Dermis microvascular lymphatic vessel endothelial cell (primary cell): ENCODE measurements at places on chromosomes 2 and 18. TPM values are rescaled to one million over a fixed set of nuclear protein-coding genes. Genes with fewer than 3 reads are reported as not detected.

Gene PNPT1
- total RNA-seq, result 16.0 and 16.2 TPM in 2 replicates

DNA sequence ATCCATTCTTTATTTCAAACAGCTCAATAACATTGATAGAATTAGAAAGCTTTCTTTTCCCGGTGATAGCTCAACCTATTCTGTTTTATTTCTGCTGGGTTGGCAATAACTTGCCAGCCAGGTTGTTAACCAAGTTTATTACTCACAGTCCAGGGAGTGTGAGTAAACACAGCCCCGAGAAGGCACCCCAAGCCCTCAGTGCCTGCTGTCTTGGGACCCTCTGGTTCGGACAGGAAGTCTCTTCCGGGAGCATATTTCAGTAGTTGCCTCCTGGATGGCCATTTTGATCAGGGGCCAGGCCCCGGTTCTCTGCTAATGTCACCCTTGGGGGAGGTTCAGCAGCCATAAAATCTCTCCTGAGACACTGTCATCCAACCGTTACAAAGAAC is 176.8 kb downstream of the INO80D start:
- no peak for DNase-seq

DNA sequence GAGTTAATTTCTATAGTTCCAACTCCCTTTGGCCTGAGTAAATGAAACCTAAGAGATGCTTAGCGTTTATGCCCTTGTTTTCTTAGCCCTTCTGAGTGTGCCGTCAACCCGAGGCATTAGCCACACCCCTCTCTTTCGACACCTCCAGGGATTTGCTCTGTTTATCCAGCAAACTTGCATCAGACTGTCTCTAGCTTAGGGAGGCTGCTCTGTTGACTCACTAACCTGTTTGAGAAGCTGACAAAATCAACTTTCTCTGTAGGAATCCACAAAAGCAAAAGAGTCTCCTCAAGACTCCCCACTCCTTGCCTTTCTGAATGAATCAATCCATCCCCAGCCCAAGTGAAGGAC is 317.6 kb downstream of the TNS1 start:
- DNase-seq, result no peak

- DNase-seq, result peak; percentile 55
Measured at GRCh38 chr18:6729247-6730091, at the start of gene ARHGAP28. TSS of gene ARHGAP28 (plus strand) at chr18:6729716. CDS start at chr18:6729822, 106 bp downstream.

DNA sequence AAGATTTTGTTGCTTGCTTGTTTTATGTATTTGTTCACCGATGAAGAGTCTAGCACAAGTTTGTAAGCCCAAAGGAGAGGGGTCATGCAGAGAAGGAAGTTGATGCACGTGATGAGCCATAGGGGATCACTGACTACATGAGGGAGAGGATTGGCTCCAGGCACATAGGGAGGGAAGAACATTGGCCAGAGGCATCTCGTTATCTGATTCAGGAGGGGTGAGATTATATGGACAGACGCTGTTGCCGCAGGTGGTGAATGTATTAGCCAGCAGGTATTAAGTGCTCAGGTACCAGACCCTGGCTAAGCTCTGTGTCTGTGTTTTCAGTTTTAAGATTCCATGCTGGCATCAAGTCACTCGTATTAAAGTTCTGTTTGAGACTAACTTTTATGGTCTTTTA is 91.8 kb upstream of the CHST9 start:
- DNase-seq, result no peak
